Stimulated activated CD8-positive, alpha-beta memory T cell treated with anti-CD3 and anti-CD28 coated beads, Interleukin-15, amount 100 ng/mL, for 4 hours (primary cell): ENCODE measurements at places on chromosomes 5 and 9.

GRCh38 chr9:121915304-121915625, 177.8 kb downstream of the TTLL11 start:
- no peak for DNase-seq

DNA sequence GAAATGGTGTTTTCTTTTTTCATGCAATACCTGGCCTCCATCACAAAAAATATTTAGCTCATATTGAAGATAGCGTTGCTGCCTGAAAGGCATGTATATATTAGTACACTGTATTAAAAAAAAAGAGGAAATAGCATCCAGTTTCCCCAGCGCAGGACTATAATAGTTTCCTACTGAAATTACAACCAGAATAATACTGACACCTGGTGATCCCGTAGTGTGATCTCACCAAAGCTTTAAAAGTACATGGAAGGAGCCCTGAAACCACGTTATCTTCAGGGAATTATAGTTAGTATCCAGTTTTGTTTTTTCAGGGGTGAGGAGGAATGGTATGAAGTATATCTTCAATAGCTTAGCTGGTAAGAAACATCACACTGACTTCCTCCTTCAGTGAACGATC, 264.9 kb downstream of the CD180 start:
- DNase-seq, result no peak

DNA sequence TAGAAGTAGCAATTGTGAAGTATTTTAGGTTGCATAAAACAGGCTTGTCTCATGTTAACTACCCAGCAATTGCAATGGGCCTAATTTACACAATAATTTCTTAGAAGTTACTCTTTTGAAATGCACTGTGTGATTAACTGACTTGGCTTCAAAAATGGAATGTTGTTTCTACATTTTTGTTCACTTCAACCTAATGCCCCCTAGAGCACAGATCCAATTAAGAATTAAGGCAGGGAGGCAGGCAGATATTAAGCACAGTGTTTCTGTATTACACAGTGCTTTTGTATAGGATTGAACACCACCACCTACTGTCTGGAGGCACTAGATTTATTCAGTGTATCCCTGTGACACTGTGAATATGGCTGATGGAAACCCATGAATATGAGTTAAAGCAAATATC, 302.1 kb downstream of the FBXL17 start:
- no peak for DNase-seq

GRCh38 chr9:95819636-95820035, 55.9 kb upstream of the ERCC6L2 start:
- DNase-seq, result no peak

- no peak for DNase-seq
Measured at GRCh38 chr9:28967226-28967625, 1393.9 kb upstream of the C9orf72 start.

DNA sequence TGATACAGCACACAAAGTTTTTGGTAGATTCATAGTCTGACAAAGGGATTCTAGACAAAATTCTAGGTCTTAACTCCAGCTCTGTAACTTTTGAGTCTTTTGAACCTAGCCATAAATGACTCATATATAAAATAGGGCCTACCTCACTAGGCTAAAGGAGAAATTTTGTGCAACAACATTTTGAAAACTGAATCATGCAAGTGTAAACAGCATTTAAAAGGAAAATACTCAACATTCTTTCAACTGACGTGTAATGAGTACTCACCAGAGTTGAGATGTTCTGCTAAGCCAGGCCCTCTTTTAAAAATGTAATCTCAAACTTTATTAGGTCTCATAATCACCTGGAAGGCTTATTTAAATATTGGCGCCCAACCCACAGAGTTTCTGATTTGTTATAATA, 113.2 kb downstream of the STK32A start:
- DNase-seq, result no peak

GRCh38 chr5:15798006-15798405, 298.0 kb downstream of the FBXL7 start:
- DNase-seq, result no peak

GRCh38 chr9:124594673-124595072, 87.5 kb upstream of the NR5A1 start:
- DNase-seq, result no peak

DNA sequence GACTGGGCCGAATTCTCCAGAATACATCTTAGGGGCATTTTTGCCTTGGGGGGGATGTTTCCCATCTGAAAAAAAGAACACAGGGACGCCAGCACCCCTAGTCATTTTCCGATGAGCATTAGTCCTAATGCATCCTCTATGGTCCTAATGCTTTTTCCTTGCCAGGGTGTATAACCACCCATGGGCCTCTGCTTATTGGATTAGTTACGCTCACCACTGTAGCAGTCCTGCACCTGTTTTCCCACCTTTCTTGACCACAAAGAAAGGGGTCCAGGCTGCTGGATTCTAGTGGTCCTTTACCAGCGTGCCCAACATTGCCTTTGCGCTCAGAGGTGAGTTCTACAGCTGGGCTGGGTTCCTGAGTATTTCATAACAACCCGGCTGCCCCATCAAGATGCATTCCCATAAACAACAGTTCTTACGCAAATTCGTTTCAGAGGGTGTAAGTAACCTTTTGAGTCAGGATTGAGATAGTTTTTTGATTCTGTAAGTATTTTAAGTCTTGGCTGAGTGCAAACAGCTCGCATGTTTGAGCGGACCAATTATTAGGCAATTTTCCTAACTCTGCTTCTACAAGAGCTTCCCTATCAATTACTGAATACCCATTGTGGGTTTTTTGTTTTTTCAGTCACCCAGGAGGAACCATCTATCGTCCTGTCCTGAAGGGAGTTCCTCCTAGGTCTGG, 135.1 kb downstream of the DROSHA start:
- DNase-seq, result no peak

DNA sequence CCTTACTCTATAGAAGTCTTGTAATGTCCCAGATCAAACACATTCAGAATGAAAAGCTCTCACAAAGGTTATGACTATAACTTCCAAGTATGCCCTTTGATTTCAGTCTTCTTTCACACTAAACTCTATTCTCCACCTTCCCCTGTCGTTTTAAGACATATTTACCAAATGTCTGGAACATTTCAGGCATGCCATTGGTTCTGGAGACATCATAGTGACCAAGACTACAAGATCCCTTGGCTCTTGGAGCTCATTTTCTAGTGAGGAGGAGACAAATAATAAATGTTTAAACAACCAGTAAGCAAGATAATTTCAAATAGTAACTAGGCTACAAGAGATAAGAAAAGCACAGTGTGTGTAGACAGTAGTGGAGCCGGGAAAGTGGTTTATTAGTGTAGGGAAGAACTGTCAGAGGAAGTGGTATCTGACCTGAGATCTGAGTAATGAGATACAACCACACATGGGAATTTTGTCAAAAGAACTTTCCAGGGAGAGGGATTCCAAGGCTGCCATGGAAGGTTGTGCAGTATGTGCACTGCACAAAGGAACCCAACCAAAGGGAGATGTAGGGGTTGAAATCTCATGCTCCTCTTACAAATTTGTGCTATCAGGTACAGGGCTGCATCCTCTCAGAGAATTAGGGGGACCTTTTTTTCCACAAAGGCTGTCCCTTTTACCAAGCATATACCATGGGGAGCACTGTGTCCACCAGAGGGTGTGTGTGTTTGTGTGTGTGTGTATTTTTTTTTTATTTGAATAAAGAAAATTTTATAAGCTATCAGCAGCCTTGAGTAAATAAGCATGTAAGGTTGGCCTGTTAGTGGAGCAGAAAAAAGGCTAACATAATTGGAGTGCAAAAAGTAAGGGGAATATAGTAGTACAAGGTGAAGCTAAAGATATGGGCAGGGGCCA, 1279.1 kb upstream of the WWC1 start:
- DNase-seq, result no peak

DNA sequence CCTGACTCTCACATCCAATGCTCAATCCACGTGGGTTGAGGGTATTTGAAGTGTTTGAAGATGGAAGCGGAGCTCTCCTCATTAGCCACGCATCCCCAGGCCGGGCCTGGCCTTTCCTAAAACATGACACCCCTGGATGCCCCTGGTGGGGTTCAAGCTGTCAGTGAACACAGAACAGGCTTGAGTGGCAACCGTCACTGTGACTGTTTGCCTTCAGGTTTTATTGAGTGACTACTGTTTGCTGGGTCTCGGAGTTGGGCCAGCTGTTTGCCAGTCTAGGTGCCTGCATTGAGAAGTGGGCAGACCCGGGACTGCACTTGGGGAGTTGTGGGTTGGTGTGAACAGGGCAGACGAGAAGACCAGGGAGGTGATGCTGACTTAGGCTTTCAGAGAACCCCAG, 7.8 kb upstream of the OLFM1 start:
- DNase-seq, result no peak

DNA sequence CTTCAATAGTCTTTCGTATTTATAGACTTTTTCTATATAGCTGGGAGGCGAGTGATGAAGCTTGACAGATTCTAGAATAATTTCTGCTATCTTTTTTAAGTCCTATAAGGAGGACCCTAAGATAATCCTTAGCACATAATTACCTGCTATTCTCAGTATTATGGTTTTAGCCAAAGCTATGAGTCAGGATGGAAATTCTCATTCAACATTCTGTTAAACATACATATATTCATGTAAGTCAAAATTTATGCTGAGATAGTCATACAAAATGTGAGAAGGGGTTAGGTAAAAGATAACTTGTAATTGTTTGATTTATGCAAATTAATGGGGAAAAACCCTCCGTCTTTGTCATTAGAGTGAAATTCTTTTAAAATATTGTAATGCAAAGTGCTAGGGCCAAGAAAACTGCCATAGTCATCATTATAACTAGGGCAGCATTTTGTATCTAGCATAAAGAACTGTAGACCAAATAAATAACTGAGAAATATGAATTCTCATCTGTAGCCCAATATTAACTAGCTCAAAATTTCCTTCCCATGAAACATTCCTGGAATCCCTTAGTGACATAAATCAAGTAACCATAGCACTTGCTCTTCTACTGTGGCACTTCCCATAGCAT, 118.5 kb downstream of the MRPS30 start:
- no peak for DNase-seq

DNA sequence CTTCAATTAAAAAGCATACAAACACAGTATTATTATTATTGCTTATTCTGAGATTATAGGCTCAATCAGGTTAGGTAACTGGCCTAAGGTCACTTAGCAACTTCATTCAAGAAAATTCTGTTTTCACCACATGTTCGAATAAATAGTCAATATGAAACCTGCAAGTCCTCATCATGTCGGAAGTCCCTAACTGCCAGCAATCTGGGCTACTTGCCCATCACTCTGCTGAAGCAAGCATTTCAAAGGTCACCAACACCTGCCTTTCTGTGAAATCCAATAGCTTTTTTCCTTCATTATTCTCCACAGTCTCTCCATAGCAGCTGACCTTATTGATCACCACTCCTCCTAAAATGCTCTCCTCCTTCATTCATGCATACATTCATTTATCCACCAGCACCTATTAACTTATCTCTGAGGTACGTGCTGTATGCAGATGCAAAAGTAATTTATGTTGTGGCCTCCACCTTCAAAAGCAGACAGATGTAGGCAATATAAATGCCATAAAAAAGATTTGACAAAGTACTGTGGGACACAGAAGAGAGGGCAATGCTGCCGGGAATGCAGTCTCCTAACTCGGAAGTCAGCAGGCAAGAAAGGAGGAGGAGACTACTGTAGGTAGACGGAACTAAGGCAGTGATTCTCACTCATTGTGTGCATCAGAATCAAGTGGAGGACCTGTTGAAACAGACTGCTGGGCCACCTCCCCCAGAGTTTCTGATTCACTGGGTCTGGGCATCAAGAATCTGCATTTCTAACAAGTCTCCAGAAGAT, 310.9 kb downstream of the BNC2 start:
- DNase-seq, result no peak

DNA sequence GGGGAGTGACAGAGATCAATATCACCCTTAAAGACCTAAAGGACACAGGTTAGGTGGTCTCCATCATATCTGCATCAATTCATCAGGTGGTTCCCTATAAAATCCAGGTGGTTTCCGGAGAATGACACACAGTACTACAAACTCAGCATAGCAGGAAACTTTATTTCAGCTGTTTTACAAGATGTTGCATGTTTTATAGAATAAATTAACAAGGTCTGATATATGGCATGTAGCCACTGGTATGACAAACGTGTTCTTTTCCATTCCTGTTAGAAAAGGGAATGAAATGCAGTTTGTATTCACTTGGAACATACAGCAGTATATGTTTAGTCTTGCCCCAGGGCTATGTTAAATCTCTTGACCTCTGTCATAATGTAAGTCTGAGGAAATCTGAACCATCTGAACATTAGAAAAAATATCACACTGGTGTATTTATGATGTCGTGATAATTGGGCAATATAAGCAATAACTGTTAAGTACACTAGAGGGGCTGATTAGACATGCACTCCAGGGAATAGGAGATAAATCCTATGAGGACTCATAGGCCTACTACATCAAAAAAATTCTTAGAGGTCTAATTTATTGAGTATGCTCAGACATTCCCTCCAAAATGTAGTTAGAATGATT, 42.2 kb upstream of the TNFSF8 start:
- DNase-seq, result no peak

- no peak for DNase-seq
Measured at GRCh38 chr5:169126481-169127021, 174.4 kb downstream of the SLIT3 start.

GRCh38 chr5:151243564-151243963, 9.4 kb upstream of the GM2A start:
- no peak for DNase-seq

- DNase-seq, result no peak
Measured at GRCh38 chr5:141787376-141787775, 90.8 kb downstream of the PCDH1 start.

DNA sequence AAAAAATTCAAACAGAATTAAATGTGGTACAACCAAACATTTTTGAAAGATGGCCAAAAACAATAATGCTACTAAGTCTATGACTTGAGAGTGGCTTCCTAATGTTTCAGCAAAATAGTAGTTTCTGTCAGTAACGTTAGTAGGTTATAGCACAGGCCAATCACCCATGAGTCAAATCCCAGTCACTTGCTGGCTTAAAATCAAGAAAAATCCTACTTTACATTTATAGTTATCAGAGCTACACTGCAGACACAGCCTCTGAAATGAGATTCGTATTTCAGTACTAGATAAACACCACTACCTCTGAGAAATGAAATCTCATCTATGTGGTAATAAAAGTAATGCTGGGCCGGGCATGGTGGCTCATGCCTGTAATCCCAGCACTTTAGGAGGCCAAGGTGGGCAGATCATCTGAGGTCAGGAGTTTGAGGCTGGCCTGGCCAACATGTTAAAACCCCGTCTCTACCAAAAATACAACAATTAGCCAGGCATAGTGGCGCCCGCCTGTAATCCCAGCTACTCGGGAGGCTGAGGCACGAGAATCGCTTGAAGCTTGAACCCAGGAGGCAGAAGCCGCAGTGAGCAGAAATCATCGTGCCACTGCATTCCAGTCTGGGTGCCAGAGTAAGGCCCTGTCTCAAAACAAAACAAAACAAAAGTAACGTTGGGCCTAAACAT, 6.1 kb downstream of the ZDHHC21 start:
- no peak for DNase-seq

GRCh38 chr9:94741866-94742265, 15.4 kb downstream of the AOPEP start:
- DNase-seq, result no peak

GRCh38 chr9:114482593-114482992, 22.7 kb downstream of the WHRN start:
- DNase-seq, result no peak
